ENCODE measurements at places on chromosomes 16 and 17.

GRCh38 chr16:23944381-23944780 is 108.6 kb downstream of the PRKCB start:
- no peak for DNase-seq

DNA sequence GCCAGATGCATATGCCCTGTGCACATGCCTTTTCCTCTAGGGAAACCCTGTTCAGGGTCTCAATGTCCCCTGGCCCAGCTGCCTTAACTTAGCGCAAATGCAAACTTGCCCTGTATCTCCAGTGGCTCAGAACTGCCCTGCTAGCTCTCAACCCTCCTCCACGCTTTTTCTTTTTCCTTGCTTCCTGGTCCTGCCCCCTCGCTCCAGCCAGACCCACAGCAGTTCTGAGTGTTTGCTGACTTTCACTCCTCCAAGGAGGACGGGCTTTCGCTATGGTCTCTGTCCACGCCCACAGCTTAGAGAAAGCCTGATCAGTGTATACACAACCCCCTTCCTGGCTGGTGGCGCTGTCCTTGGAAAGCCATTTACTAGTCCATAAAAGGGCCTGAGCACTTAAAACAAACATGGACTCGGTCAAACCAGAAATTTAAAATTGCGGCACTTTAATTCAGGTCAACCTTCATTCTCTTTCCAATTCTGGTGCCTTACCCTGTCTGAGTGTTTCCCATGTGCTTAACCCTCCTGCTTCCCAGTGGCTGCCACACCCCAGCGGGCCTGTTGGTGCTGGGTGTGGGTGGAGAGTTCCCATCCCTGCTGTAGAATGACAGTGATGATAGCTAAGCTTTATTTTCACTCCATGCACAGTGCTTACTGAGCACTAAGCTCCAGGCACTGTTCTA is 15.6 kb upstream of the TMEM98 start:
- no peak for DNase-seq

DNA sequence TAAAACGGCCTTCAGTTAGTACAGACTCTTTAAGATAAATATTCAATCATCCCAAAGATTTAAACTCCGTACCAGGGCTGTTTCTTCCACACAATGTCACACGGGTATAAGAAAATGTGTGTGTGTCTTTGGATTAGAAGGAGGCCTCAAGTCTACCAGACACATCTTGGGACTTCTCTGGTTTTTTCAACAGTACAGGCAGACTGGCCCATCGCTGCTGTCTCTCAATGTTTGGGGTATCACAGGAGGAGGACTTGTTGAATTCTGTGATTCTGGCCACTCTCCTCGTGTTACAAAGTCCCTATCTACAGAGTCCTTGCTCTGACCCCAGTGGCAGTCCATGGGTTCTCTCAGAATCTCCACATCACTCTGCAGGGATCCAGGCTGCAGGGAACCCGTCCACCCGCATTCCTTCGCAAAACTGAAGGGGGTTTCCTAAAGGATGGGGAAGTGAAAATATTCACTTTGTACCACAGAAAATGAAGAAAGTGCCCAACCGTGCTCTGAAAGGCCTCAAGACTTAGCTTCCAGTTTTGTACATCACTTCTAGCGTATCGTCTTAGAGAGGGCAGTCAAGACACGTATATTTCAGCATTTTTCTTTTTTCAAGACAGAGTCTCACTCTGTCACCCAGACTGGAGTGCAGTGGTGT is 373.2 kb downstream of the NPIPA8 start:
- no peak for DNase-seq

DNA sequence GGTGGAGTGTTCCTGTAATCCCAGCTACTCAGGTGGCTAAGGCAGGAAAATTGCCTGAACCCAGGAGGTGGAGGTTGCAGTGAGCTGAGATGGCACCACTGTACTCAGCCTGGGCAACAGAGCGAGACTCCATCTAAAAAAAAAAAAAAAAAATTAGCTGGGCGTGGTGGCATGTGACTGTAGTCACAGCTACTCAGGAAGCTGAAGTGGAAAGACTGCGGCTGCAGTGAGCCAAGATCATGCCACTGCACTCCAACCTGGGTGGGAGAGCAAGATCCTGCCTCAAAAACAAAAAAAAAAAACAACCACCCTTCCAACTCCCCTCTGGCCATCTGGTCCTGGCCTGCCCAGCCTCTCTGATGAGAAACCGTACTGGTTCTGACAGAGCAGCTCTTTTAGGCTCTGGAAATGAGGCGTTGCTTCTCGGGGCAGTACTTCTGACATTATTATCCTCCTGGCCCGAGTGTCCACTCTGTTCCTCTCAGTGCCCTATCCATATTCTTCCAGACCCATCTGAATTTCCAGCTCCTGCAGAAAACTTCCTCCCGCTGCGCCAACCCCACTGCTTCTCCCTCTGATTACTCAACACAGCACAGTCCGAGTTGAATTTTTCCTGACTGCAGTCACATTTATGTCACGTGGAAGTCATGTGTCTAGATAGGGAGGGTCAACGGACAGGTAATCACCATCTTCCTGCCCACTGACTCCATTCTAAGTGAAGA is 13.3 kb downstream of the GGA2 start:
- no peak for DNase-seq

GRCh38 chr16:30121741-30122571 is 1.1 kb downstream of the MAPK3 start:
- no peak for DNase-seq
